Stimulated activated naive CD4-positive, alpha-beta T cell (primary cell): ENCODE measurements at places on chromosomes 3 and 15.

GRCh38 chr3:106296062-106296461, 427.2 kb upstream of the CBLB start:
- no peak for DNase-seq

- DNase-seq, result no peak
These were observed 109.7 kb upstream of the GALNT15 start for GRCh38 chr3:16064642-16065414.

- DNase-seq, result no peak
These were observed 17.5 kb downstream of the OSTN start for GRCh38 chr3:191216510-191216909.

DNA sequence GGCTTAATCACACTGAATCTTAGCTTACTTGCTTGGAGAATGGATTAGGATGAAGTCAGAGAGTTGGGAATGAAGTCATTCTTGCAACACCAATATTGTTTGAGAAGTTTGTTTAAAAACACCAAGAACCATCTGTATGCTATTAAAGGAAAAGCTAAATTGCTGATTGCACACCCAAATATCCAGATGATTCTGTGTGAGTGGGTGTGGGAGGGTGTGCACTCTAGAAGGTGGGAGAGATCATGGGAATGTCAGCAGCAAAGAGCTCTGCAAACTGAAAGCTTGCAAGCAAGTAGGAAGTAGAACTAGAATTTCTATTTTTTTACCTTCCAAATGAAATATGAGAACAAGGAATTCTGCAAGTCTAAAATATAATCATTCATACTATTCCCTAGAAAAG, 364.9 kb downstream of the NR2F2 start:
- DNase-seq, result no peak

DNA sequence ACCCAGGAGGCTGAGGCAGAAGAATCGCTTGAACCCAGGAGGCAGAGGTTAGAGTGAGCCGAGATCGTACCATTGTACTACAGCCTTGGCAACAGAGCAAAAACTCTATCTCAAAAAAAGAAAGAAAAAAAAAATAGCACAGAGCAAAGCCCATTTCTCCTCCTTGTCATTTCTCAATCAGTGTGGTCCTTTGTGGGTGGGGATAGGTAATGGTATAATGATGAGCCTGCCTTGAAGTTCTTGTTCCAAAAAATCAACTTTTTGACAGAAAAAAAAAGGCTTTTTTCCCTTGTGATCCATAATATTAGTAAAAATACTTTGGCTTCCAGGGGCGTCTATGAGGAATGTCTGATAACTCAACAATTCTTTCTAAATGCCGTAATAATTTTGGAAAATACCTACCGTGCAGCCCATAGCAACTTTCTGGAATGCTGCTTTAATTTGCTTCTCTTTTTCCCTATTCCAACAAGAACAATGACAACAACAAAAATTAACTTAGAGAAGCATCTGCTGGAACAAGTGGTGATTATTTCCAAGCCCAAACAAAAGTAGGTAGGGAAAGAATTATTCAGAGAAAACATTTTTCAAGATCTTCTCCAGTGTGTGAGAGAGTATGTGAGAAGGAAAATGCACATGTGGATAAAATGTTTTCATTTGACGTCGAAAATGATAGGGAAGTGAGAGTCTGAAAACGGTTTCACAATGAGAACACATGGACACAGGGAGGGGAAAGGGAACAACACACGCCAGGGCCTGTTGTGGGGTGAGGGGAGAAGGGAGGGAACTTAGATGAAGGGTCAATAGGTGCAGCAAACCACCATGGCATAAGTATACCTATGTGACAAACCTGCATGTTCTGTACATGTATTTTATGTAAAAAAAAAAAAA, 337.8 kb downstream of the RBMS3 start:
- DNase-seq, result no peak

DNA sequence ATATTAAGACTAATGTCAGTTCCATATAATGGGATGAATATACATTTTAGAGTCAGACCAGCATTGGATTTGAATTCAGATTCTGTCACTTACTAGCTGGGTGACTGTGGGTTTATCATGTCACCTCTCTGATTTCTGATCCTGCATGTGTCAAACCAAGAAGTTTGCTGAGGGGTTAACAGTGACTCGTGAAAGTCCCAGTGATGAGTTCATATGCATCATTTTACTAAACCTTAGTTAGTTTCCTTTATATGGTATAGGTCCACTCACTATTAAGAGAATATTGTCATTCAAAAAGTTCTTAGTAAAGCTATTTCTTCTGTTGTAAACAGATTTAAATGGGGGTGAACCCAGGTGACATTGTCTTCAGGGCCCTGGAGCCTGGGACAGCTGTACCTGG, 102.3 kb downstream of the ZNF621 start:
- DNase-seq, result no peak

DNA sequence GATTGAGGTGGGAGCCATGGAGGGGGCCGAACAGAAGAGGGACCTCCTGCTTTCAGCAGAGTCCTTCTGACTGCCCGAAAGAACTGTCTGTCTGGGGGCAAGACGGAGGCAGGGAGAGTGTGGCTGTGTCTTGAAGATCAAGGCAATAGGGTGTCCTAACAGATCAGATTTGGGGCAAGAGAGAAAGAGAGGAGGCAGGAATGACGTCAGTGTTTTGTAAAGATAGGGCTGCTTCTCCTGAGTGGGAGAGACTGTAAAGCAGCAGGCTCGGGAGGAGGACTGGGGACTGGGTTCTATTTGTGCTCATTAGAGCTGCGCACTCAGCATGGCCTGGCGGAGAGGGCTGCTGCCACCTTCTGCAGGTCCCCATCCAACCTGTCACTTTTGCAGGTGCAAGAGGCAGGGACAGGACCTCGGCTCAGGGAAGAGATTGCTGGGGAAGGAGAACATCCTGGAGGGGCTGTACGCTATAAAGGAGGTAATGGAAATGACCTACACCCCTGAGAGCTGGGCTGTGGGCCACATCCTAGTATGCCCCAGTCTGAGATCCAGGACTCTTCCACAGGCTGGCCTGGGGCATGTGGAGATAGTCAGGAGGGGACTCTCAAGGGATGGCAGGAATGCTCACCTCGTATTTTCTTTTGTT, 29.0 kb upstream of the FGD5 start:
- DNase-seq, result no peak

GRCh38 chr3:10647376-10647775, 142.0 kb upstream of the ATP2B2 start:
- no peak for DNase-seq

DNA sequence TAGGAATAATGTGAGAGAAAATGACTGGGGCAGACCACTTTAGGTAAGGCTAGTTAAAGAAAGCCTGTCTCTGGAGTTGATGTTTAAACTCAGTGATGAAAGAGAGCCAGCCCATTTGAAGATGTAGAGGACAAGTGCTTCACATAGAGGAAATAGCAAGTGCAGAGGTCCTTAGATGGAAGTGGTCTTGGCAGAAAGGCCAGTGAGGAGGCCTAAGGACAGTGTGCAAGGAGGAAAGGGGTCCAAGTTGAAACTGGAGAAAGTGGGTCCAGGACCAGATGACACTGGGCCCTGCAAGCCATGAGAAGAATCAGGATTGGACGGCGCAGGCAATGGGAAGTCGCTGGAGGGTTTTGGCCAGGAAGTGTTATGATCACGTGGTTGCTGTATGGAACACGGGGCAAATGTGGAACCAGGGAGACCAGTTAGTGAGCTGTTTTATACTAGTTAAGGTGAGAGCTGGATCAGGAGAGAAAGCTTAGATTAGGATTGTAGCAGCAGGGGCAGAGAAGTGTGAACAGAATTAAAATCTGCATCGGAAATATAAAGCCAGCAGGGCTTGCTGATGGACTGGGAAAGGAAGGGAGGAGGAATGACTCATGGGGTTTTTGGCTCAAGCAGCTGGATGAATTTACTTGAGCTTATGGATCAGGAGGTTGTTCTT, 48.0 kb upstream of the SCAANT1 start:
- peak; percentile 4 for DNase-seq

GRCh38 chr3:190443257-190443656, 6.4 kb downstream of the TMEM207 start:
- no peak for DNase-seq

GRCh38 chr3:100523050-100523760, 30.8 kb downstream of the TMEM45A start:
- DNase-seq, result no peak

- DNase-seq, result no peak
These were observed 46.6 kb upstream of the CTSH start for GRCh38 chr15:78991476-78991875.

- DNase-seq, result no peak
These were observed 17.0 kb downstream of the MUC4 start for GRCh38 chr3:195794708-195795107.

DNA sequence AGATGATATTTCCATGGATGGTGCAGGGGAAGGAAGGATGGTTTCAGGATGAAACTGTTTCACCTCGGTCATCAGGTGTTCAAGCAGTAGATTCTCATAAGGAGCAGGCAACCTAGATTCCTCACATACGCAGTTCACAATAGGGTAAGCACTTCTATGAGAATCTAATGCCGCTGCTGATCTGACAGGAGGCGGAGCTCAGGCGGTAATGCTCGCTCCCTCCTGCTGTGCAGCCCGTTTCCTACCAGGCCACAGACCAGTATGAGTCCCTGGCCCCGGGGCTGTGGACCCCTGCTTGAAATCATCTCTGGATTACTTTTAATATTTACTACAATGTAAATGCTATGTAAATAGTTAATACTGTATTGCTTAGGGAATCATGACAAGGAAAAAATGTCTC, 241.8 kb downstream of the ROBO2 start:
- no peak for DNase-seq

DNA sequence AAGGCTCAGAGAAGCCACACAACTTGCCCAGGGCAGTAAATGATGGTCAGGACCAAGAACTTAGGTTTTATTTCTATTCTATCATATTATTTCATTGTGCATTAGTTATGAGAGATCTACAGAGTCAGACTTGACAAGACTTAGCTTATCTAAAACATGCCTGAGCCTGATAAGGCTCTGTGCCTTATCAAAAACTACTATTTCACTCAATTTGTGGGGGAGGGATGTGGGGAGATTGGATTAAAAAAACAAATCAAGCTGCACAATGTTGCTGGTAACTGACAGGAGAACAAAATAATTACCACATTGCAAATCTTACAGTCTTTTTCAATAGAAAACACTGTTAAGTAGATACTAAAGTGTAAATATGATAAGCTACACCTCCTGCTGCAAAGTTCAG, 16.0 kb downstream of the HACD2 start:
- DNase-seq, result no peak

DNA sequence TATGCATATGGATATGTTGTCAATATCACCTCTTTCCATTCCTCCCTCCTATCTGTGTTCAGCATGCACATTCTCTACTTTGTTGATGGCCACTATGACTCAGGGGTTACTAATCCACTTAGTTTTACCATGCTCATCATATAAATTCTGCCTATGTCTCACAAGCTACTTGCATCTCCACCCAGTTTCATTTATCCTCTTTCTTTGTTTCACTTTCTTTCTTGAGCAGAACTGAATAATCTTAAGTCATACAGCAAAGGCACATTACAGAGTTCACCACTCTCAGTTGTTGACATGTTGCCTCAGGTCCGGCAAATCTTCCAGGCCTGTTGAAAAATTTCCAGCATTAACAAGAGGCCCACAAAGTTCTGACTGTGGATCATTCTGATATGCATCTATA, 71.5 kb downstream of the SSR3 start:
- DNase-seq, result no peak

- DNase-seq, result no peak
These were observed 18.9 kb downstream of the GBE1 start for GRCh38 chr3:81742581-81742980.

DNA sequence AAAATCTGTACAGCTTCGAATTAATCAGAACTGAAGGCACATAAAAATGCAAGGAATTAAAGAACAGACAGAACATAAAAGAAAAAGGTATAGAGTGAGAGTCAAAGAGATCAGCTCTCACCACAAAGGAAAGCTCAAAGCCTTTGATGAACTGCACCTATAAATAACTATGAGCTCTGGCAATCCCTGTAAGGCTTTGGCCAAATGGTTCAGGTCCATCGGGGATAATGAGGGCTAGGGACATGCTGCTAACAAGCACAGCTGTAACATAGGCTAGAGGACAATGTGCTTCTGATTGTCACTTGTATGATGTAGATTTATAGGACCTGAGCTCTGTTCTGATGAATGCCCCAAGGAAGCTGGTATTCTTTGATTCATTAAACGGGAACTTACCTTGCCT, 113.9 kb upstream of the MRPL3 start:
- no peak for DNase-seq

DNA sequence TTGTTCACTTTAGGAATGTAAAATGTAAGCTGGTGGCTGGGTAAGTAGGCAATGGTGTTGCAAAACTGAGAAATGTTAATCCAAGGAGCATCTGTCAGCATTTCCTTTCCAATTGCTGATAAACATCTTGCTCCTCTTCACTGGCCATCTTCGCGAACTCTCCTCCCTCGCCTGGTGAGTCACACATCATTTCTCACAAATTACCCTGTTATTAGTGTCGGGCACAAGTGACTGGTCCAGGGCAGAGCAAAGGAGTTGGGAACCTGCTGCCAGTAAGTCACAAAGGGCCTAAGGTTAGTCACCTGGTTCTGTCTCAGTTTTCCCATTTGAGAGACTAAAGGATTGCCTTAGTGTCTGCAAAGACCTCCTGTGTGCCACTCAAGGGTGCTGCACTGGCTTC, 13.0 kb downstream of the CERS3 start:
- no peak for DNase-seq

DNA sequence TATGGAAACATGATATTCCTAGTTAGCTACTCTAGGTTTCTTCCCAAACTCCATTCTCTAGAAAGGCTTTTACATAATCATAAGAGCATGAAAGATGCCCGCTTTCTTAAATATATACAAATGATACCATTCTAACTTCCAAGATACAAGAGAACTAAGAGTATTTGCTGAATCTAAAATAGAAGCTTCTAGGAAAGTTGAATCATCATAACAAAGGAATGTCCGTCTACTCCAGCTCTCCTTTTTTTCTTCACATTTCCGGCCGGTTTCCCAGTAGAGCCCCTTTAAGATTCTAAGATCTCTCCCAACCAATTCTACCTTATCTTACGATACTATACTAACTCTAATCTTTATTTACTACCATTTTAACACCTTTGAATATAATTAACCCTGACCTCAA, 60.1 kb downstream of the RAD18 start:
- no peak for DNase-seq

- DNase-seq, result no peak
These were observed 820.8 kb downstream of the IGSF11 start for GRCh38 chr3:118213892-118214291.

DNA sequence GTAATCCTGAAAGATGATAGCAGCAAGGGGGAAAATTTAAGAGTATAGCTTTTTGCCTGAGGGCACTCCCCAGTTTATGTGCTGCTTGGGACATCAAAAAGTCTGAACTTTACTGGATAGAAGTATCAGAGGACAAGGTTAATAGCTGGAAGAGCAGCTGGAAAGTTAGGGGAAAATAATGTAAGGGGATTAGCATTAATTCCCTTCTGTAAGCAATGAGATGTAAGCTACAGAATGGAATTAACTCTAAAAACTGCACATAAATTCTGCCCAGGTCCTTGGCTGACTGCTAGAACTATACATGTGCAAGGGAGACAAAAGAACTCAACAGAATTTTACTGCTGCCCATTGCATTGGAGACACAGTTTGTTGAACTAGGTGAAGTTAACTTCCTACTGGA, 55.6 kb downstream of the ATP11B start:
- no peak for DNase-seq

GRCh38 chr3:2517500-2518172, 419.0 kb downstream of the CNTN4 start:
- DNase-seq, result no peak
